ENCODE measurements at places on chromosomes 5 and 9.
A peak's percentile ranks its signal among the peaks of the same experiment; 100 is the strongest.

DNA sequence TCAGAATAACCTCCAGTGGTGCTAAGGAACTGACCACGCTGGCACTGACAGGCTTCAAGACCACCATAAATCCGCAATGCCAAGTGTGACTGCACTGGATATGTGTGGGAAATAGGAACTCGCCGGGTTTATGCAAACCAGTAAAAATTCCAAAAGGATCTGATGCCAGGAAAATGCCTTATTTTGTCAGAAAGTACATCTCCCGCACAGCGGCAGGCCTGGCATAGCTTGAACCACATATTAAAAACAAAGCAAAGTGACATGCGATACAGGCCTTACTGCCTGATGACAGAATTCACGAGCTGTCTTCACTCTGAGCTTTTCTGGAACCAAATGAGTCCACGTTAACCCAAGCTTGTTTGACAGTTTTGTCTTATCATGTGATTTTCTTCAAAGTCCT lies 139.6 kb downstream of the GLIS3 start:
- no peak for DNase-seq

DNA sequence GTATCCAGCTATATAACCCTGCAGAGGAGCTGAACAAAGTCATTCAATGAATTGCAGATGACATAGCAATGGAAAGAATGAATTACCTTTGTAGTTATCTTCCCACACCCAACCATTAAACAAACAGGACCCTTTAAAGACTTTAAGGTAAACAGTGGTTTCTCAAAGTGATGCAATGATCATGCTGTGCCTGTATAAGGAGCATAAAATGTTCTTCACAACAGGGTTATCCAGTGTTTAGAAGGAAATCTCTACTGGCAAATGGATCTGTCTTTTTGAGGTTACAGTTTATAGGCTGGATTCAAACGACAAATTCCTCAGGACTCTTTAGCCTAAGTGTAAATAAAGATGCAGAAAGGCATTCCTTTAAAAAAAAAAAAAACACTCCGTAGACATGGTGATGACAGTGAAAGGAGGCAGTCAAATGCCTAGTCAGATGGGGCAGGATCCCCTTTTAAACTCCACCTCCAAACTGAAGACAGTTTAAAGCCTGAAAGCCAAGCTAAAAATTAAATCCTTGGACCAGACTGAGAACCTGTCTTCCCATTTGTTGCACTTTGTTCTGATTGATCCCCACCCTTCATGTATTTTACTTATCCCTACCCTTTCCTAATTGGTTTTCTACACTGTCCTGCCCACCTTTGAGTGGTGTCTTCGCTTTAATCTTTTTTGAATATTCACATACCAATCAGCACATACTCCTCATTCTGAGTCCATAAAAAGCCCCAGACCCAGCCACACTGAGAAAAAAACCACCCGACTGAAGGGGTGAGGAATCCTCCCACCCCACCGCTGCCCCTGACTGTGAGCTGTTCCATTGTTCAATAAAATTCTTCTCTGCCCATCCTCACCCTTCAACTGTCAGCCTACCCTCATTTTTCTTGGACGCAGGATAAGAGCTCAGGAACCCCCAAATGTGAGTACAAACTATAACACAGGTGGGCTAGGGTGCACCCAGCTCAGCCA lies 761.3 kb upstream of the DMAC1 start:
- no peak for DNase-seq

DNA sequence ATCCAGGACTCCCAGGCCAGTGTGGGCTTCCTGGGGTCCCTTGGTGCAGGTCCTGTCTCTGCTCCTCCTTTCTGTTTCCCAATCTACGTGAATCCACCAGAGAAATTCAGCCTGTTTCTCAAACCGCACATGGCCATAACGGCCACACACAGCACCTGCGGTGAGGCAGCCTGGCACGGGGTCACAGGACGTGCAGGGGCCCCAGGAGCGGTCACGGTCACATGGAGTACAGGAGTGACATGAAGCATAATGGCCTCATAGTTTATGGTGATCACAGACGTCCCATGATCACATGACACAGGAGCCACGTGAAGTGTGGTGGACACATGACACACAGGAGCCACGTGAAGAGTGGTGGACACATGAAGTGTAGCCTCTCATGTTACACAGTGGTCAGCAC lies 248.5 kb upstream of the IRX4 start:
- no peak for DNase-seq

- DNase-seq, result no peak
Observed at GRCh38 chr5:173625261-173625660, 8.8 kb upstream of the BOD1 start.

- DNase-seq, result no peak
Observed at GRCh38 chr9:93040409-93040808, 18.1 kb upstream of the SUSD3 start.

DNA sequence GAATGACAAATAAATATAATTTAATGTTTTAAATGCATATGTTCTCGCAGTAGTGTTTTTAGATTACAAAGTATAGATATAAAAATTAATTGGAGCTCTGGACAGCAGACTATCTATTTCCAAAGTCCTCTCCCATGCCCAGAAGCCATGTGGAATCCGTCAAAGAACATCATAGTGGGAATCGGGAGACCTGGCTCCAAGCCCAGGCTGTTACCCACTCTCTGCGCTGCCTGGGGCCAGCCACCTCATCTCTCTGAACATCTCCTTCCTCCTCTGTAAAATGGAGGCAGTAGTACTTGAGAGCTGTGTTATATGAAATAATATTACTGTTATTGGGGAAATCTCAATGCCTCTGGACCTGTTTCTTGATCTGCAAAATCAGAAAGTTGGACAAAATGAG lies 58.1 kb upstream of the SLC30A5 start:
- DNase-seq, result no peak

GRCh38 chr9:27429436-27429835 lies 94.7 kb upstream of the IFNK start:
- no peak for DNase-seq

DNA sequence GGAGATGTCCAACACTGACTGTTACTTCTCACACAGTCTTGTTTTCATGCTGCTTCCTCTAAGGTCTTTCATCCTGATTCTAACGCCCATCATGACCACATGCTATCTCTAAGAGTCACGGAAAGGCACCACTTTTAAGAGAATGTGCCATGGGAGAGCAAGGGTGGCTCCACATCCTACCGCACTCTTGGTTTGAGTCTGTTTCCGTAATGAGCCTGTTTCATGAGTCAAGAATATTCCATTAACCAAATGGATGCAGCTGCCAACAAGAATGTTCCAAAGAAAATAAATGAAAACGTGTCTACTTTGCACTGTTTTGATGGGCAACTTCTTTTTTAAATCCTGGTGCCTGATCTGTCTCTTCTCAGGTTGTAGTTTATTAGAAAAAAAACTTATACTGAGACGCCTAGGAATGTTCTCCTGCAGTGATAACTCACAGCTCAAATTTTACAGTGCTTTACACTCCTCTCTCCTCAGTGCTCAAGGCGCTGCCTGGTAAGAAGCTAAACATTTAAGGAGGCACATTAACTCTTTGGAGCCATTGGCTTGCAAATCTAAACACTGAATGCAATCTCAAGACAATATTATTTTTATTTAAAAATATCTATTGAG lies 124.3 kb downstream of the FGF1 start:
- peak; percentile 21 for DNase-seq

DNA sequence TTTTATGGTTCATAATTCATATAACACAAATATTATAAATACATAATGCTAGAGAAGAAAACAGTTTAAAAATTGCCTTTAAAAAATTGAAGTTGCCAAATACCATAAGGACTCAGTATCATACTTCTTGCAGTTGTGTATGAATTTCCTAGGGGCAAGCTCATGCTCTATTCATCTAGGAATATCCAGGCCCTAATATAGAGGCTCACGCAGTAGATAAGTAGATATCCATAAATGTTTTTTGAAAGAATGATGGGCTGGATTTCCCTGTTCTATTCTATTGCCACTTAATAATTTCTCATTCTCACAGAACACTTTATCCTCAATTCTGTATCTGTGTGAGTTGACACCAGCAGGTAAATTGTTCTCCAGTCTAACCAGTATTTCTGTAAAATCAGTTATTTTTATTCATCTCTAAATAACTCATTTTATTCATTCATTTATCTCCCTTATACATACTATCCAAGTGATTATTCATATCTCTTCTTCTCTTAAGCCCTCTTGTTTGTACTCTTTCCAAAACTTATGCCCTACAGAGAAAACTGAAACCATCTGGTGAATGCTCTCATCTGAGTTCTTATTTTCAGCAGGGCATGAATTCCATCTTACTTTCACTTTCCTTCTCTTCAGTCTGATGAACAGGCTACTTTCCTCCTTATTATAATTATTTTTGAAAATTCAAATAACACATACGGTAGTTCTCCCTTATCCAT lies 97.1 kb downstream of the SLC44A1 start:
- DNase-seq, result peak; percentile 69

- DNase-seq, result no peak
Observed at GRCh38 chr9:27838876-27839275, 265.6 kb upstream of the C9orf72 start.

DNA sequence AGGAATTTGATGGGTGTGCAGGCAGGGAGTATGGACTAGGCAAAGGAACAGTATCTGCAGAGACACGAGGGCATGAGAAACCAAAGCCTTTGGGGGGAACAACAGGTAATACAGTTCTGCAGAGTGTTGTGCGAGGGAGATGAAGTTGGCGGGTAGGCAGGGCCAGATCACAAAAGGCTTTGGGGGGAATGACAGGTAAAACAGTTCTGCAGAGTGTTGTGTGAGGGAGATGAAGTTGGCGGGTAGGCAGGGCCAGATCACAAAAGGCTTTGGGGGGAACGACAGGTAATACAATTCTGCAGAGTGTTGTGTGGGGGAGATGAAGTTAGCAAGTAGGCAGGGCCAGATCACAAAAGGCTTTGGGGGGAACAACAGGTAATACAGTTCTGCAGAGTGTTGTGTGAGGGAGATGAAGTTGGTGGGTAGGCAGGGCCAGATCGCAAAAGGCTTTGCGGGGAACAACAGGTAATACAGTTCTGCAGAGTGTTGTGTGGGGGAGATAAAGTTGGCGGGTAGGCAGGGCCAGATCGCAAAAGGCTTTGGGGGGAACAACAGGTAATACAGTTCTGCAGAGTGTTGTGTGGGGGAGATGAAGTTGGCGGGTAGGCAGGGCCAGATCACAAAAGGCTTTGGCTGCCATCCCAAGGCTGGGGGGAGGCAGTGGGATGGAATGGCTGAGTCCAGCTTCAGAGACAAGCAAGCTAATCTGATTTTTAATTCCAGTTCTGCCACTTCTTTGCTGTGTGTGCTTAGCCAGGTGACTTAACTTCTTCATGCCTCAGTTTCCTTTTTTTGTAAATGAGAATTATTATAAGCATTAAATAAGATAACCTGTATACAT lies 33.0 kb downstream of the FRMPD1 start:
- DNase-seq, result no peak

DNA sequence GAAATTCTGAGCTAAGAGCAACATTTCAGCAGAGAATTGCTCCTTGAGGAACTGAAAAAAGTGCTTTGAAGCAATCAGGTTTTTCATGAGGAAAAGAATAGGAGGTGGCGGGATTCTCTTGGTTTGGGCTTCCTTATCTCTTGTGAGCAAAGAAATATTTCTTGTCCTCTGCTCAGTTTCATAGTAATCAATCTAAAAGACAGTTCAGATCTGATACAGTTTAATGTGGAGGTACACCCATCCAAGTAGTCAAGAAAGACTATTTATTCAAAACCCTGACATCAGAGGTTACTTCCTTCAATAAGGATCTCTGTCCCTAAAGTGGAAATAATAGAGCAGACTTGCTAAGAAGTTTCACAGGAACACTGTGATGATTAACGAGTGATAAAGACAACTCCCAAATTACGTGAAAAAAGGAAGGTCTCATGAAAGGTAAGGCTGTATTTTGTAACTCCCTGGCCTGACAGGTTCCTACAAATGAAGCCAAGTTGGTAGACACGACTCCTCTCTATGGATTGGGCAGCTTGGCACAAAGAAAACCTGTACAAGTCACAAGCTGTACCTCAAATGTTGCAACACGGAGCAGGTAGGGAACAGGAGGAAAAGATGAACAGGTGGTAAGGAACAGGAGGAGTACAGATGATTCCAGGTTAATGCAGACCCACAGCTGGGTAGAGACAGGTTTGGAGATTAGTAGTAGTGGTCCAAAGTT lies 94.1 kb downstream of the SUSD1 start:
- no peak for DNase-seq

- no peak for DNase-seq
Observed at GRCh38 chr5:158235159-158235547, 376.2 kb upstream of the CLINT1 start.

GRCh38 chr5:117494188-117494587 lies 919.6 kb upstream of the SEMA6A start:
- DNase-seq, result no peak

GRCh38 chr9:111928359-111928720 lies 31.7 kb downstream of the UGCG start:
- DNase-seq, result peak; percentile 82

DNA sequence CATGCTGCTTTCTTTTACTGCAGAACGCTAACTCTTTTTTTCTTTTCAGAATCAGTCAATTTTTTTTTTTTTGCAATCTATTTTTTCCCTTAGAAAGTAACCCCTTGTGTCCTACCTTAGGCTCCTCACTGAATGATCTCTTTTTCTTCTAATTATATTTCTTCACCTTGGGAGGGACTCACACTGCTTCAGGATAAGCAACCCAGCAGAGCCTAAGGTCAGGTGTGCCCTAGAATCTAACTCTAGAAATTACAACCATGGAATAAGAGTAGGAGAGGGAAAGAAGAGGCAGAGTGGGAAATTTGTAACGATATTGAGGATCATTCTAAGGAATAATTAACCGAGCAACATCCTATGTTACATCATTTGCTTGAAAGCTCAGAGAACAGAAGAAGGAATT lies 564.0 kb upstream of the MEF2C start:
- DNase-seq, result no peak

DNA sequence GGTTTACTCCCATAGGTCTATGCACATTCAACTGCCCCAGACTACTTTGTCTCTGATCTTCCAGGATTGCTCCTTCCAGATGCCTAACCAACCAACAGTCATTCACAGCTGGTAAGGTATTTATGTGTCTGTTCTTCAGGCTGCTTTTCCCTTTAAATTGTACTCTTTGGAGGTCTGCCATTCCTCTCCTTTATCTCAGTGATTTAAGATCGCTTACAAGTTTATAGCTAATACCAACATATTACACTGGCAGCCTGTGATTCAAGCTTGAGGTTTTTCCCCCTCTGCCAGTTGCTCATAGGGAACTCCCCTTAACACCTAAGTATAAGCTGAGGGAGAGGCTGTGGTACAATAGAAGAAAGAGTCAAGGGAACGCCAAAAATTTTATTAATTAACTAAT lies 711.7 kb upstream of the EDIL3 start:
- DNase-seq, result no peak
